RWPE1 (cell line): ENCODE measurements at places on chromosomes 2 and 18.

DNA sequence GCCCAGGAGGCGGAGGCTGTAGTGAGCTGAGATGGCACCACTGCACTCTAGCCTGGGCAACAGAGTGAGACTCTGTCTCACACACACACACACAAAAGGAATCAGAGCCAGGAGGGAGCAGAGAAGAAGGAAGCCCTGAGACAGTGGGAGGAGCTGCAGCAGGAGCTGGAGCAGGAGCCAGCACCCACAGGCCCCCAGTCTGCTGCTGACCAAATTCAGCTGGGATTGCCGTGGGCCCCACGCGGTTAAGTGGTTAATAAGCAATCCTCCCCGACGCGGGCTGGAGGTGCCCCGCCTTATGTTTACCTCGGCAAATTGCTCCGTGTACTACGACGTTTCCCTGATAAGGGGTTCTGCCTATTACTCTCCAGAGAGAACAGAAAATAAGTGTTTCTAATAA, 265.3 kb downstream of the TWIST2 start:
- DNase-seq, result no peak

DNA sequence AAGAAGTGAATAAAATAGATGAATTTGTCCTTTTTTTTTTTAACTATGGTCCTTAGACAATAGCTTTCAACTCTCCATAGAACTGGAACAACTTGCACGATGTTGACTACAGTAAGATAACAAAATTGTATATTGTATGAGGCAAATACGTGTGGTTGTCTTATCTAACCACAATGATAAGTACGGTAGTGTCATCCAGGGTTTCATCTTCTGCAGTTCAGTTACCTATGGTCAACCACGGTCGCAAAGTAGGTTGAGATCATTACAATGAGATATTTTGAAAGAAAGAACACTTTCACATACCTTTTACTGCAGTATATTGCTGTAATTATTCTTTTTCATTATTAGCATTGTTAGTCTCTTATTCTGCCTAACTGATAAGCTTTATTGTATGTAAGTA, 295.2 kb downstream of the PARD3B start:
- no peak for DNase-seq

GRCh38 chr18:63683890-63684289, 18.9 kb upstream of the SERPINB11 start:
- no peak for DNase-seq

- no peak for DNase-seq
Observed at GRCh38 chr18:58516514-58517285, 112.2 kb downstream of the ALPK2 start.

DNA sequence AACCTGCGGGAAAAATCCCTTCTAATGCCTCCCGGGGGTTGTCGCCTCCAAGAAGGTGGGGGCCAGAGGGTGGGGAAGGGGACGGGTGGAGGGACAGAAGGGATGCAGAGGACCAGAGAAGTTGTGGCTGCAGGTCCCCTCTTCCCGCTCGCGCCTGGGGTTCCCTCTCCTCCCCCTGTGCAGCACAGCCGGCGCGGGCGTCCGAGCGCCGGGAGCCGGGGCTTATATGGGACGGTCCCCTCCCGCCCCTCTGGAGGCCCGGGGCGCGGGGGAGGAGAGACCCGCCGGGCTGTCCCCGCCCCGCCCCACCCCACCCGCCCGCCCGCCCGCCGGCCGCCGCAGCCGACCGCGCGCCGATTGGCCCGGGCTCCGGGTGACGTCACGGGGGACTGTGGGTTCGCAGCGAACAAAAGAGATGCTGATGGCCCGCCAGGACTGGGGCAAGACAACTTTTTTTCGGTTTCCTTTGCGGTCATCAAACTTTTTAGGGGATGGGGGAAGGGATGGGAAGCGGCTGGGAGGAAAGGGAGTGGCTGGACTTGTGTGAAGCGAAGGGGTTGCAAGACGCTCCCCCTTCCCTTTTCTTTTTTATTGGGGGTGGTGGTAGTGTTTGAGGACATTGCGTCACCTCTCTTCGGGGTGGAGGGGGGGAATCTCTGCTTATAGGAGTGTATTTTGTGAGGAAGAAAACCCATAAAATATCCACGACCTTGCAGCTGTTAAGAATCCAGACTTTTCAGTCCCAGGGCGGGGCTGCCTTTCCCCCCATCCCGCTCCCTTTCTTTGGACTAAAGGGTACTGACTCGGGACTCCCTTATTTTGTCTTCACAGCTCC, at the start of gene FN1:
Gene FN1, minus strand, starts transcription at position 199 of the 835 bp plus-strand sequence. CDS start 266 bp downstream, outside the sequence.
- DNase-seq, result peak; percentile 88

DNA sequence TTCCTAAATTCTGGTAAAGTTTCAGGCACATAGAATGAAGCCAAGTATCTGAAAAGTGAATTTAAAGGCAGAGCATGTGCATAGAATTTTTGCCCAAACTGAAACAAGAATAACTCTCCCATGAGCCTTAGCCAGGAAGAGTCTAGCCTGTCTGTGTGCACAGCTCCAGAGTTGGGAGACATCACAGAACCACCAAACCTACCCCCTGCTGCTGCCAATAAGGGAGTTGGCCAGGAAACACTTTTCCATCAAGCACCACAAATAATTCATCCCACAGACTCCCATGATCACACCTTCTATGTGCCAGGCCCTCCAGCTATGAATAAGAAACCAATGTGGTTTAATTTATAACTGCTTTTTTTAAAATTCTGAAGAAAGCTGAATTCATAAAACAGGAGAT, 27.0 kb downstream of the OSR1 start:
- no peak for DNase-seq

- no peak for DNase-seq
Observed at GRCh38 chr2:12300927-12301326, 415.8 kb upstream of the TRIB2 start.

- peak; percentile 27 for DNase-seq
Observed at GRCh38 chr2:68367953-68368653, 3.0 kb downstream of the PLEK start.

DNA sequence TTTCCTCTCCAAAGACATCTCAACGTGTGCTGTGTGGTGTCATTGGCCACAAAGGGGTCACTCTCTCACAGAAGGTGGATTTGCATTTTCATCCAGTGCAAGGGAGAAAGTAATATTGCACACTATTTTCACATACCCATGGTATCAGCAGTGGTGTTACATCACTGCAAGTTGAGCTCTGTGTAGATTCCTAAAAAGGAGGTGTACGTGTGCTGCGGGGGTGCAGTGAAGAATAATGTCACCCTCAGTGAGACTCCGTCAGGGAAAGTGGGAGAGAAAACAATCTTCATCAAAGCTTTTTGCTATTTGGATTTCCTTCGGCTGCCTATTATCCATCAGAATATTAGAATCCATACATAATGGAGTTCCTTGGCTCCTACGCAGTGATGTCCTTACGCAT, 733.8 kb upstream of the FANCL start:
- no peak for DNase-seq

DNA sequence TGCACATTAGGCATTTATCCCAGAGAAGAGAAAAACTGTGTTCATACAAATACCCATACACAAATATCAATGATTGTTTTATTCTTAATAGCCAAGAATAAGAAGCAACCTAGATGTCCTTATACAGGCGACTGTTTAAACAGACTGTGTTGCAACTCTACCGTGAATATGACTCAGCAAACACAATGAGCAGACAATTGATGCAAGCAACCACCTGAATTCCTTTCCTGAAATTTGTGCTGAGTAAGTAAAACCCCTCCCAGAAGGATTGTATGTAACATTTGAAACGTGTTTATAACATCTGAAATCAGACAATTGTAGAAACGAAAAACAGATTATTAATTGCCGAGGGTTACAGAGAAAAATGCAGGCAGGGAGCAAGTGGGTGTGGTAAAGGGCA, 621.9 kb upstream of the SOX11 start:
- DNase-seq, result peak; percentile 7

- no peak for DNase-seq
Observed at GRCh38 chr2:240340361-240340761, 95.1 kb upstream of the GPC1 start.

GRCh38 chr18:26621161-26622026, 73.0 kb upstream of the KCTD1 start:
- peak; percentile 17 for DNase-seq

DNA sequence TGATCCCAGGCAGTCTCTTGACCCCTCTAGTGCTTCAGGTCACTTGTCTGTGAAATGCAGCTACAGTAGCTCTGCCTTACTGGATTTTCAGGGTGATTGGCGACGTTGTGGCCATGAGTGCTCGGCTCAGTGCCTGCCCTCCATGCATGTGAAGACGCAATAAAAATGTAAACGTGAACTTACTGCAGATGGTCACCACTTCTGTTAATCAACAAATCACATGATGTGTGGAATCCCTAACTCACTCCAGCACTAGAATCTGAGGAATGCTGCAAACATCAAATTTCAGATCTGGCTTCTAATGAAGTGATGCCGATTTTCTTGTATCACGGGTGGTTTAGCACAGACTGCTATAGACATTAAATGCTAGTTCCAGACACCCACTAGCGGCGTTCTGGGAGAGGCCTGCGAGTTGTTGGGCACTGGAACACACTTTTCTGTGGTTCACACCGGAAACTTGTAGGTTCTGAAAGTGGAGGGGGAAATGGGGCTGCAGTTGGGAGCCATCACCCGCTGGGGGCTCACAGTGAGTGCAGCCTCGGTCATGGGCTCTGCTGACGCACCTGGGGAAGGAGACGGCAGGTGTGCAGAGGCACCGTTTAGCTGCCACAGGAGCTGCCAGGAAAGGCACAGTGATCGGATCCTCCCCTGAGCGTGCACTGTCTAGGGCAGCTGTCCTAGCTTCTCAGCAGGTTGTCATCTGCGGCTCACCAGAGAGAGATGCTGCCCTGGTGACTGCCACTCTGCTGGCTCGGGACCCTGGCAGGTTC, 6.5 kb downstream of the CNDP1 start:
- DNase-seq, result no peak

DNA sequence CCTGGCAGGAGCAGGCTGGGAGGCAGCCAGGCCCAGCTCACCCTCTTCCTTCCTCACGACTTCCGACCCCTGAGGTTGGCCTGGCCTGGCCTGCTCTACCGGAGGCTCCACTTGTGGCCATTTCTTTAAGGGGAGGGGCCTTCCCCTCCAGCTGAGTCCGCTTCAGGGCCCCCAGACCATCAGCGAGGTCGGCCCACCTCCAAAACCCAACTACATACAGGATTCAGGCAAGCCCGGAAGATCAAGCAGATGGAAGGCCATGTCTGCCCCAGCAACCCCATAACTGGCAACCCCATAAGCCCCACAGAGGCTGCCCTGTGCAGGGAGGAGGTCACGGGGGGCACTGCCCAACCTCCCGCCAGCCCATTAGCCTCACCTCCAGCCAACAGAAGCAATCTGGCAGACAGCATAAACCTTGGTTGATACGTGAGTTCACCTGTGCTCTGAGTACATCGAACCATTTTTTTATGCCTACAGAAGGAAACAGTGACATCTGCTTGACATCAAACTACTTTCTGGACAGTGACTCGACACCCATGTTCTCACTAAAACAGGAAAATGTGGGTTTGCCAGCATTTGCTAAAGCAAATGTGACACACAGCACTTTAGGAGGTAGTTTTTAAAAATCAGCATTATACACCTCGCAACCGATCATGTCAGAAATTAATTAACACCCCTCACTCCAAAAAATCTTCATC, 98.9 kb downstream of the EIPR1 start:
- no peak for DNase-seq

- DNase-seq, result no peak
Observed at GRCh38 chr2:72539071-72539552, 286.7 kb downstream of the EXOC6B start.

DNA sequence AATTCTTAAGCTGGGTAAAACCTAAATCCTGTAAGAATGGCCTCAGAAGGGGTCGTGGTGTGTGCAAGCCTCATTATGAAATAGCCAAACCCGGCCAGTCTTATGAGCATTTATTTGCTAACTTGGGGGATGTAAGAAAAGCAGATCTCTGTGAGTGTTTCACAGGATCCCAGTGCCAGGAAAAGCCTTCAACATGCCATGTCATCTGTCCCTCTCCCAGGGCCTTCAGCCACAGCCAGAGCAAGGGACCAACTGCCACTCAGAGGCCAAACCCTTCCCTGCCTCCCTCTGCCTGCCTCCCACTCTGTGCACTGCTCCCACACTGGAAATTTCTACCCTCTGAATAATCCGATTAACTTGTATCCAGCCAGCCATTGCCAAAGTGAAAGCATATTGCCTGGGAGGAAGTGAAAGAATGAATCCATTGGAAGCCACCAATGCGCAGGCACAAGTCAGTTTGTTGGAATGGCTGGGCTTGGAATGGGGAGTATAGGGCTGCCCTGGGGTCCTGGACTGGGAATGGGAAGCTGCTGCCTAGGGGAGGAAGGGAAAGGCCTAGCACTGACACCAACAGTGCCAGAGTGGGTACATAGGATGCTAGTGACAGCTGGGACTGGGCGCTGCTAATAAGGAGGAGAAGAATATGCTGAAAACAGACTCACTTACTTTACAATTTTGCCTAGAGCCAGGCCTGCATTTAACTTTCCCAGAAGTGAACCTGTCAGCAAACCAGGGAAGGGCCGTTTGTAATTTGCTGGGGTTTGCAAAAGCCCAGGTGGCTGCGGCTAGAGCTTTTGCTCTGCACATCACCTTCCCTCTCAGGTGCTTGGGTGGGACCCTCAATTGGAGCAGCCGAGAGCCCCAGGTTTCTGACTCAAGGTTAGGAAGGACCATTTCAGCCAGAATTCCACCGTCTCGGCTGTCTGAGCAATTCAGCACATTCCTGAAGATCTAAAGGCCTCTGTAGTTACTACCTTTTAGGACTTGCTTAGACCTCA, 146.6 kb upstream of the NCK2 start:
- no peak for DNase-seq

GRCh38 chr2:62110415-62111025, 85.4 kb upstream of the B3GNT2 start:
- DNase-seq, result no peak

- no peak for DNase-seq
Observed at GRCh38 chr2:30867385-30867784, 60.1 kb upstream of the CAPN13 start.

DNA sequence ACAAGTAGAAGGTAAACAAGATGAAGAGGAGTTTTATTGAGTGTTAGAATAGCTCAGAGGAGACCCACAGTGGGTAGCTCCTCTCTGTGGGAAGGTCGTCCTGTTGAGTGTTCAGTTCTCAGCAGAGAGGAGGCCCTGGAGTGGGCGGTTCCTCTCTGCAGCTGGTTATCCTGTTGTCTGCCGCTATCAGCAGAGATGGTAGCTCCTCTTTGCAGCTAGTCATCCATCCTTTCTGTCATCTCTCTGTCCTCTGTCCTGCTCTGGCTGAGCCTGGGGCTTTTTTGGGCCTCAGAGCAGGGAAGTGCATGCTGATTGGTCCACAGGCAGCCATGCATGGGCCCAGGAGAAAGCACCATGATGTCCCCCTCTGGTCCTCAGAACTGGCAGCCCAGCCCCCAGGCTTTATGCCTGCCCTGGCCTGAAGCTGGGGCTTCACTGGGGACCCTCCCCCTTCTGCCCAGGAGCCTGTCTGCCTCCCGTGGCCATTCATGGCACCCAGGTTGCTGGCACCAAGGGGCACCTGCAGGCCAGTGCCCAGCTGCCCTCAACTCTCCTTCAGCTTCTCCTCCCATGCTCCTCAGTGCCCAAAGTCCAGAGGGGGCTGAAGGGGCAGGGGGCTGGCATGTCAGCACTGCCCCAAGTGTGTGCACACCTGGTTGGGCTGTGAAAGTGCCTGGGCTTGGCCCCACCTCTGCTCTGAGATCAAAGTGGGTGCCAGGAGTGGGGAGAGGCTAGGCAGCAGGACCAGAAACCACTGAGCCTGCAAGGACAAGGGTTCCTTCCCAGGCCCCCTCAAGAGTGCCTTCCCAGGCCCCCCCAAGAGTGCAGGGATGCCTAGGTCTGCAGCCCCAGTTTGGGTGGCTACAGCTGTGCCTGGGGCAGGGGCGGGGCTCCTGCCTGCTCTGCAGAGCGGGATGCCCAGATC, 98.7 kb downstream of the TWIST2 start:
- DNase-seq, result no peak
